ENCODE measurements at places on chromosomes 11 and 22. TPM values are rescaled to one million over a fixed set of nuclear protein-coding genes. Genes with fewer than 3 reads are reported as not detected.

Gene MB
- not detected for polyA plus RNA-seq

- no peak for DNase-seq
Measured at GRCh38 chr11:119835753-119836152, 106.8 kb upstream of the NECTIN1 start.

Gene P2RX6
- 1.8 TPM for polyA plus RNA-seq

Gene NCF4
- 2.9 TPM for polyA plus RNA-seq

DNA sequence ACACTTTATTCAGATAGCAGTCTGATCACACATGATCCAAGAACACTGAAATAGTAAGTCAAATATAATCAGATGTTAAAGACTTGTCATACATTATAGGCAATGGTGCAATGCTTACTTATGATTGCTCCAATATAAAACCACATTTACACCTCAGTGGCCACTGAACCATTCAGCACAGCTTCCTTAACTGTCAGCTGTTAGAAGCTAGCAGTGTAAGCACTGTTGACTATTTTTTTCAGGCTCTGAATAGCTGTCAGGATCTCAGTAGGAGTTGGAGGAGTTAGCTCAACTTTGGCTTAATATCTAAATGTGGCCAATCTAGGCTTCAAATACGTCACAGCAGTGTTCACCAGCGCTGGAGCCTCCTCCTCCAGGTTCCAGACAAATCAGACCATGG is 36.6 kb downstream of the METTL15 start:
- DNase-seq = no peak

GRCh38 chr22:24216541-24217209 is 28.2 kb downstream of the GGT5 start:
- DNase-seq = no peak

GRCh38 chr11:111378861-111379601 is at the start of gene POU2AF1:
Gene POU2AF1 (minus strand): TSS chr11:111379275. CDS start chr11:111379177, 98 bp downstream.
- no peak for DNase-seq

- no peak for DNase-seq
Measured at GRCh38 chr11:23620617-23621016, 760.3 kb upstream of the CCDC179 start.

GRCh38 chr11:109203176-109203575 is 218.8 kb upstream of the C11orf87 start:
- no peak for DNase-seq

DNA sequence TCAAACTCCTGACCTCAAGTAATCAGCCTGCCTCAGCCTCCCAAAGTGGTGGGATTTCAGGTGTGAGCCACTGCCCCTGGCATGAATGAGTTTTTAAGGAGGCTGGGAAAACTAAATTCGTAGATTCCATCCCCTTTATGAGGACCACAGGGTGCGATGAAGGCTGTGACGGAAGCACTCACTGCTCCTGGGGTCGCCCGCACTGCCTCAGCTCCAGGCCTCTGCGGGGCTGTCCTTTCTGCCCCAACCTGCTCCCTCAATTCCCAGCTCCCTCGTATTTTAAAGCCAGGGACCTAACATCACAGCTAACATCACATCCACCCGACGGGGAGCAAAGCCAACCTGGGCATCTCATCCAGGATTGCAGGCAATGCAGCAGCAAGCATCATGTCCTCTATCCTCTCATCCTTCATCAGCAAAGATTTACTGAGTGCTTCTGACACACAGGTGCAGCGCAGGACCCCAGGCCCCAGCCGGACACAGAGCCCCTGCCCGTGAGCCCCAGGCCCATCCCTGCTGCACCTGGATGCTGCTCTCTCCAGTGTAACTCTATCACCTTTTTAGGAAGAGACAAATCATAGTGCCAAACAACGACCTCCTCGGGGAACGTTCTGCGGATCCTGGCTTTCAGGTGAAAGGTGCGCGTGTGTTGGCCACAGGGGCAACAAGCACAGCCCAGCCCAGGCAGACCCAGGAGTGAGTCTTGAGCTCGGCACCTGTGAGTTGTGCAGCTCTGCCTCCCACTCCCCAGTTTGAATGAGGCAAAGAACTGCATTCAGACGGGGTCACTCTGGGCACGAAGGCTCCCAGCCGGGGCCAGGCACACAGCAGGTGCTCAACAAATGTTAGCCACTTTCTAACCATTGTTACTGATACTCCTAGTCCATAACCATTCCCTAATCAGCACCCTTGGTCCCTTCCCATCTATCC is 134.3 kb downstream of the CRYBB2 start:
- DNase-seq = no peak

- DNase-seq = no peak
Measured at GRCh38 chr11:62487136-62487535, 59.5 kb downstream of the AHNAK start.

GRCh38 chr22:20498913-20499312 is 3.3 kb upstream of the KLHL22 start:
- DNase-seq = no peak

Gene BCO2
- 4.3 TPM for polyA plus RNA-seq

Gene OR5A1
- polyA plus RNA-seq = not detected

GRCh38 chr22:26892166-26893041 is 235.0 kb downstream of the MIAT start:
- DNase-seq = no peak

Gene GGTLC3
- 0.29 TPM for polyA plus RNA-seq

Gene RTN4RL2
- 4.3 TPM for polyA plus RNA-seq

Gene SCN2B
- polyA plus RNA-seq = 4.8 TPM

Gene PLEKHA7
- polyA plus RNA-seq = 48.6 TPM

- no peak for DNase-seq
Measured at GRCh38 chr11:76777305-76777704, 5.9 kb upstream of the TSKU start.

DNA sequence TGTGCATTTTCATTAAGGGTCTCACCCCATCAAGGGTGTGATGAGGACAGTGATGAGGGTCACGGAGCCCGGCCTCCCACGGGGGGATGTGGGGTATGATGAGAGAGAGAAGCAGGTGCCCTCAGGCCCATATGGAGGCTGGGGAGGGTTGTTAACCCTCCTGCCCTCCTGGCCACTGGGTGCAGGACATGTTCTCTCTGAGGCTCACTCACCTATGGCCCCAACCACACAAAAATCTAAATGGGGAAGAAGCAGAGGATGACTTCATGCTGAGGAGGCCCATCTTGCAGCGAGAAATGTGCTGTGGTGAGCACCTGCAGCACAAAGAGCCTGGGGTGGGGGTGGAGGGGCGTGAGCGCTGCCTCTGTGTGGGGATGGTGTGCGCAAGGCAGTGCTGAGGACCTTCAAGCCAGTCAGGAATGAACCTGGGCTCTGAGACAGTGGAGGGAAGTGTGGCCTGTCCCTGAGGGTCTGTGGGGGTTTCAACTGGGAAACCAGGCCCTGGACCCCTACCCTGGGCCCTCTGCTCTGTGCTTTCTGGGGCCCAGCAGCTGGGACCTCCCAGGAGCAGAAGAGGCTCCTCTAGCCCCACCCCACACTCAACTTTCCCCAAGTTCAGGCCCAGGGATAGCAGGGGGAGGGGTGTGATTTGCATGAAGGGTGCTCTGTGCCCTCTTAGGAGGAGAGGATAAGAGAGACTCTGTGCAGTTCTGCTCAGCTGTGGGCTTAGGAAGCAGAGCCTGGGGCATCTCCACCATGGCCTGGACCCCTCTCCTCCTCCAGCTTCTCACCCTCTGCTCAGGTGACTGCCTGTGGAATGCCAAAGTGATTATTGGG is 43.0 kb upstream of the TOP3B start:
- no peak for DNase-seq

DNA sequence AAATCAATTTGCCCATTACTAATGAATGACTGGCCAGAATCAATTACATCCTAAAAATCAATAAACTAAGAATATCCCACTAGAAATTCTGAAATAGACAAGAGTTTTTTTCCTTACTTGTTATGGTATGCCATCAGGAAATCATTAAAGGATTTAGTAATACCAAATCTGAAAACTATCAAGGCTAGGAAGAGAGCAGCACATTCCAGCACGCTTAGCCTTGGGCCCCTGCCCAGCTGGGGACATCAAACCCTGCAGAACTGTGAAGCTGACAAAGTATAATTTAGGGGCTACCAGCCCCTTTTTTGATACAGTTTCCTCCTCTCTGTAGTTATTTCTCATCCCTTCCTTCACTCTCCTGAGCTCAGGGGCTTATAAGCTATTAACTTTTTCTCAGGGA is 247.8 kb upstream of the ZC3H12C start:
- no peak for DNase-seq

- DNase-seq = no peak
Measured at GRCh38 chr11:68153742-68154141, 32.6 kb upstream of the CHKA start.

- no peak for DNase-seq
Measured at GRCh38 chr11:7689239-7689638, 15.9 kb upstream of the CYB5R2 start.

GRCh38 chr11:76782531-76783293 is 444 bp upstream of the TSKU start:
- DNase-seq = peak; percentile 89

Gene CCDC73
- polyA plus RNA-seq = 0.24 TPM

GRCh38 chr11:76759092-76759491 is 24.1 kb upstream of the TSKU start:
- no peak for DNase-seq

DNA sequence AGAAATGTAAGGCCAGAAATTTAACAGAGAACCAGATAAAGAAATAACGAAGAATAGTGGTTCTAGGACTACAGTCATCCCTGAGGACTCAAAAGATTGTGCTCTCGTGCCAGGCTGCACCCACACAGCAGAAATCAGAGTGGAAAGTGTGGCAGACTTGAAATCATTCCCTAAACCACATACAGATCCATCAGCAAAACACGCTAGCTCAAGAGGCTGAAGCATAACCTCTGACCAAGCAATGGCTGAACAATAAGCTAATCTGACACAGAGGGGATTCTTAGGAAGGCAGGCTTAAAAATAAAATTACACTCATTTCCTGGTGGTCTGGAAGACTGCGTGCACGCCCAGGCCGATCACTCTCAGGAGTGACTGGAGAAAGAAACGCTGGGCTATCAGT is 19.0 kb downstream of the NCF4 start:
- no peak for DNase-seq

GRCh38 chr11:116312570-116313391 is 460.0 kb downstream of the BUD13 start:
- DNase-seq = no peak

- no peak for DNase-seq
Measured at GRCh38 chr11:93221539-93221938, 23.7 kb upstream of the SLC36A4 start.

GRCh38 chr11:127393460-127393997 is 393.0 kb upstream of the KIRREL3 start:
- no peak for DNase-seq

- no peak for DNase-seq
Measured at GRCh38 chr11:2095542-2095941, 43.6 kb downstream of the IGF2 start.

Gene CCDC188
- polyA plus RNA-seq = 0.61 TPM

Gene PDE3B
- polyA plus RNA-seq = 8.2 TPM

Gene C1QTNF4
- polyA plus RNA-seq = 5.4 TPM

Gene C22orf42
- not detected for polyA plus RNA-seq

Gene SMIM35
- 0.18 TPM for polyA plus RNA-seq

Gene TRPM5
- polyA plus RNA-seq = 2.0 TPM

Gene RCOR2
- polyA plus RNA-seq = 12.3 TPM

DNA sequence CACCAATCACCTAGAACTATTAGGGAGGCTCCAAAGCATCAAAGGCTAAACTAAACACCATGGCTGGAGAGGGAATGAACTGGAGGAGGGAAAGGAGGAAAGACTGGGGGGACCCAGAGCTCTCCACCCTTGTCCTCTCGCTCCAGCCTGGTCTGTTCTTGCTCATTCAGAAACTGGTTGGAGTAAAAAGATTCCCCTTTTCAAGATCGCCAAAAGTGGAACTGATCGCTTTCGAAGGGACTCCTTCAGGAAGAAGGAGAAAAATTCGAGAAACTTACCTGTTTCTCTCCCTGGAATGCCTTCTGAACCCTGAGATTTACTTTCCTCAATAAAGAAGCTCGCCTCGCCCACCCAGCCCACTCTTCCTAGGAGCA is 46.9 kb downstream of the OR4D9 start:
- no peak for DNase-seq

GRCh38 chr11:112321501-112322172 is 61.0 kb upstream of the PLET1 start:
- DNase-seq = no peak

Gene PGM2L1
- 3.7 TPM for polyA plus RNA-seq

Gene HTR3A
- not detected for polyA plus RNA-seq

DNA sequence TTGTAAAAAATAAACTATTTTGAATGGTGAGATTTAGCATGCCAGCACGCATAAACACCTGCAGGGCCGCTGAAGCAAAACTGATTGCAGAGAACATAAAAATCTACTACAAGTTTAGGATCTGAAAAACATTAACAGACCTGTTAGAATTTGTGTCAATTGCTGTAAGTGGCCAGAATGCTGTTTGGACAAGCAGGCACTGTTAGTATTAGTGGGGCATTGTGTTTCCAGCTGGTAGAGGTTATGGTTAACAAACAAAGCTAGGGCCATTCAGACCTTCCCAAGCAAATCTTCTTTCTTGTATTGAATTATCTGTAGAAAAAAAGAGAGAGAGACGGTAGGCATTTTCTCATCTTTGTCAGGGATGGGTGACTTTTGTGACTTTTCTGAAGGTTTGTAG is 57.6 kb upstream of the OLFML1 start:
- no peak for DNase-seq

Gene DDI1
- polyA plus RNA-seq = not detected

Gene RFPL2
- polyA plus RNA-seq = 0.60 TPM

- no peak for DNase-seq
Measured at GRCh38 chr11:122234257-122234656, 118.2 kb upstream of the BLID start.

All from right renal pelvis (tissue), 4 donors.